CD4-positive, alpha-beta T cell treated with Interferon alpha-2 for 1 hour (primary cell): ENCODE measurements at places on chromosomes 11 and 22.
A peak's percentile ranks its signal among the peaks of the same experiment; 100 is the strongest.

- DNase-seq, result no peak
These were observed 94.3 kb downstream of the CWC15 start for GRCh38 chr11:94879006-94879405.

- no peak for DNase-seq
These were observed 1.3 kb upstream of the SBF2 start for GRCh38 chr11:10295064-10295901.

GRCh38 chr11:73404048-73404447 is 27.8 kb downstream of the RELT start:
- peak; percentile 21 for DNase-seq

DNA sequence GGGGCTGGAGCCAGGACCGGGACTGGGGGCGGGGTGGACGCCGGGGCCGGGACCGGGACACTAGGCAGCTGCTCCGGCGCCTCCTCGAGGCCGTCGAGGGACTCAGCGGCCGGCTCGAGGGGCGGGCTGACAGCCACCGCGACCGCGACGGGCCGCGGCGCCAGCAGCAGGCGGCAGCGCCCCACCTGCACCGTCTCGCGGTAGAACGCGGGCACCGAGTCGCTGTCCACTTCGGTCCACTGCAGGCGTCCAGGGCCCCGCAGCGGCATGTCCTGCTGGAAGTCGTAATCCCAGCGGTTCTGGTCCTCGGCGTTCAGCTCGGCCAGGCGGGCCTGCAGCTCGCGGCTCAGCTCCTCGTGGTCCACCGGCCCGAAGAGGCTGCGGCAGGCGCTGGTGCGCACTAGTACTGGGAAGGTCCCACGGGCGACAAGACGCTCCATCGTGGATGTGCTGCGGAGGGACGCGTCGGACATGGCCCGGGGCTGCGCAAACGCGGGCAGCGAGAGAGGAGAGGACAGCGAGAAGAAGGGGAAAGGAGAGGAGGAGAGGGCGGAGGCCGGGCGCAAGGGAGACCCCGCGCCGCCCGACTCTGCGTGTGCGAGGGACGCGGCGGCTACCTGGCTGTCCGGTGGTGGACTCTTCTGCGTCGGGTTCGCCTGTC is 428 bp downstream of the CDKN1C start:
- peak; percentile 49 for DNase-seq

DNA sequence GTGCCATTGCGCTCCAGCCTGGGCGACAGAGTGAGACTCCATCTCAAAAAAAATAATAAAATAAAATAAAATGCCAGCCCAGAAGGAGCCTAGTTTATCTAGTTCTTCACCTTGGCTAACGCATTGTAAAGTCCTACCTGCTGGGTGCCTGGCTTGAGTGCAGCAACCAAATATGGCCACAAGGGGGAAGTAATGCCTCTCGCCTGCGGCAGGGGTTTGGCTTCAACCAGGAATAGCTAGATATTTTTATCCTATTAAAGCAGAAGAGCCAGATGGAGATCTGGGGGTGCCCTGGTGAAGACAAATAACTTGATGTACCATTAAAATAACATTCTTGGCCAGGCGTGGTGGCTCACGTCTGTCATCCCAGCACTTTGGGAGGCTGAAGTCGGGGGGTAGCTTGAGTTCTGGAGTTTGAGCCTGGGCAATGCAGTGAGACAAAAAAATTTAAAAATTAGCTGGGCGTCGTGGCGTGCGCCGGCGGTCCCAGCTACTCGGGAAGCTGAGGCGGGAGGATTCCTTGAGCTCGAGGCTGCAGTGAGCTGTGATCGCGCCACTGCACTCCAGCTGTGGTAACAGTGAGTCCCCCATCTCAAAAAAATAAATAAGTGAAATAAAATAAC is 20.6 kb upstream of the PLEKHB1 start:
- peak; percentile 66 for DNase-seq

DNA sequence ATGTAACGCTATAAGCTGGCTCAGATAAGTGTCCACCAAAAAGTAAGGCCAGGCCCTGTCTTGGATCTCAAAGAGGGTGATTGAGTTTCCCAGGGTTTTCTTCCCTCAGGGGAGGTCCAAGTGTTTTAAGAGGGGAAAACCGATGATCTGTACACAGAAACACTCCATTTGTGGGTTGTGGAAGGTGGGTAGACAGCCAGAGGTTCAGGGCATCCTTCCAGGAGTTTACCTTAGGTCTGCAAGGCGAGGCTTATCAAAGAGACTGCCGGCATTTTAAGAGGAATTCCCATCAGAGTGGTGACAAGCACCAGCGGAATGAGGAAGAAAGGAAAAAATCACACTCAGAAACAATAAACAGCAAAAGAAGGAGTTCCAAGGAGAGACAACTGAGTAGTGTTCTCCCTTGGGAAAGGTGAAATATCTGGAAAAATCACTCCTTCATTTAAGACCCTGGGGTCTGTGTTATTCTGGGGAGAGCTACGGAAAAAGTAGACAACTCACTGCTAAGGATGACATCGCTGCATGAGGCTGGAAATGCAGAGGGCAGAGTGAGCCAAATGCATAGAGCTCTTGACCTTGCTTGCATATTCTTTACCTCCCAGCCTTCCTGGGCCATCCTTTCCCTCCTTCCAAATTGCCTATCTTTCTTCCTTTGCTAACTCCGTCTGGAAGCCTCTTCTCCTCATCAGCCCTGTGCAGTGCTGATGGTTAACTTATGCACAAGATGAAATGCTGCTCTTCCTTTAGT is 22.1 kb upstream of the MMP7 start:
- no peak for DNase-seq

- no peak for DNase-seq
These were observed 204.6 kb downstream of the BARX2 start for GRCh38 chr11:129580278-129580677.

- DNase-seq, result no peak
These were observed at the start of gene SYT13 for GRCh38 chr11:45285930-45286632. Gene SYT13 (minus strand): TSS chr11:45286341. CDS start chr11:45286207, 134 bp downstream.

DNA sequence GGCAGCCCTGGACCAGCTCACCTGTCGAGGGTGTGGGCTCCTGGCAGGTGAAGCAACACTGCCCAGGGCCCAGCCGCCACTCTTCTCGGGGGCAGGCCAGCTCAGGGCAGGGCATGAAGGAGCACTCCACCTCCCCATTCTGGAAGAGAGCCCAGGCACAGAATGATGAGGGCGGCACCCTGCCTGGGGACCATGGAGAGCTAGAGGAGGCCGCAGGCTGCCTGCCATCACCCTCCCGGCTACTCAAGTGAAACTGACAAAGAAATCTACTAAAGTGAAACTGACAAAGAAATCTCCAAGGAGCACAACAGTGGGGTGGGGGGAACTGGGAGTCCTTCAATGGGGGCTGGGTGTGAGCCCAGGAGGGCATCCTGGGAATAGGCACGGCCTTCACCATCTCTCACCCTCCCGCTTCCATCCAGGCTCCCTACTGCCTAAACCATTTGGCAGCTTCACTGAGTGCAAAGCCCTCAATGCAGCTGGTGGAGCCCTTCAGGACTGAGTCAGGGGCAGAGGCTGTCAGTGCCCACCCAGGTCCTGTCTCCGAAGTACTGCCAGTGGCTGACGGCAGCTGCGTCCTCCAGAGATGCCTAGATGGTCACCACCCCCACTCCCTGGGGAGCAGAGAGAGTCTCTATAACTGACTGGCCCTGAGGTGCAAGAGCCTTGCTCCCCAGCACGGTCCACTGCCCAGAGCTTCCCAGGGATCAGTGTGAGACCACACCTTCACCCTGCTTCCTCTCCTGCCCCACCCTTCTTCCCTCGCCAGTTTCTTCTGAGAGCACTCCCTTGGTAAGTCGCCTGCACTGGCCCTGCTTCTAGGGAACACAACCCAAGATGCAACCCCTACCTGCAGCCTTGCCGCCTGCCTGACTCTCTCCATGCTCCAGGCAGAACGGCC is 21.7 kb downstream of the VWCE start:
- DNase-seq, result no peak

- no peak for DNase-seq
These were observed 14.5 kb downstream of the SAA1 start for GRCh38 chr11:18280438-18281045.

DNA sequence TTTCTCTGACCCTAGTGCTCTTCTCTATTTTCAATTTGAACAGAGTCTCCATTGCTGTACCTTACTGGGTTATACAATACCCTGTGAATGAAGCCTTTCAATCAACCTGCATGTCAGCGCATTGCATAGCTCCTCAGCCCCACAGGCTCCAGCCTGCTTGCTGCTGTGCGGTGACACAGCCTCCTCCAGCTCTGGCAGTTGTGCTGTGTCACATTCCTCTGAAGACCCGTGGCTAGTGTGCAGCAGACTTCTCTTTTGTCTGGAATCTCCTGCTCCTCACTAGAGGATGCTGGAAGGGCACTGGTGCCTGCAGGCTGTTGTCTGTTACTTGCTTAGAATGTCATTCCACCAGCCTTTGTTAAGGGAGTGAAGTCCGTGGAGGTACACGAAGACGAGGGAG is 390.1 kb upstream of the B3GAT1 start:
- no peak for DNase-seq

GRCh38 chr11:5690216-5690615 is 626 bp downstream of the TRIM22 start:
- peak; percentile 50 for DNase-seq

DNA sequence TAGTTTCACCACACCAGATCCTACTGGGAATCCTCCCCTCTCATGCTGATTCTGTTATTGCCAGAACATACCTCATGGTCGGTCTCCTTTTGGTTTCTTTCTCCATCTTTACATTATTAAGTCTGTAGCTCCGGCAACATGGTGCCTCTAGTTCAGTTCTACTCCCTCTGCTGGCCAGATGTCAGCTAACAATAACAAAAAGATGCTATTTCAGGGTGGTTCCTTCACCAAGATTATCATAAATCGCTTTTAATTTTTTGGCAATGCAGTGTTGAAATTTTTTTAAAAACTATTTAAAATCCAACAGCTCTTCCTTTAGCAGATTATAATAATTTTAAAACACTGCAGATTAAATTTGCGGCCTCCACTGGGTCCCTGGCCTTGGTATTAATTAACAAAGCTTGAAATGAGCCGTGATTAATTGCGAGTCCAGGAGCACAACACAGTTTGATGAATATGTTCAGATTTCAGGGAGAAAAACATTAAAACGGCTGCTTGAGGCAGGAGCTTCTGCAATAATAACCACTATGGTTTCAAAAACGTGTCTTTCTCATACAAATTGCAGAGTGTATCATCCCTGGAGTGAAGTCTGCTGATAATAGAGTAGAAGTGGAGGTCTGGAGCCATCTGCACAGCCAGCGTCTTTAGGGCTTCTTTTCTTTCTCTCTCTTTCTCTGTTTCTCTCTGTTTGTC is 492.9 kb upstream of the KIRREL3 start:
- DNase-seq, result no peak

GRCh38 chr22:19554834-19555404 is 30.7 kb upstream of the CLDN5 start:
- no peak for DNase-seq

- no peak for DNase-seq
These were observed 12.7 kb downstream of the DGKZ start for GRCh38 chr11:46359953-46360352.

GRCh38 chr11:75508051-75508561 is 17.6 kb downstream of the GDPD5 start:
- peak; percentile 74 for DNase-seq

GRCh38 chr11:109512249-109512648 is 90.3 kb downstream of the C11orf87 start:
- DNase-seq, result no peak

- no peak for DNase-seq
These were observed 84.9 kb downstream of the CTTN start for GRCh38 chr11:70483077-70483861.

GRCh38 chr11:74417379-74417804 is 19.2 kb upstream of the PGM2L1 start:
- DNase-seq, result peak; percentile 36

DNA sequence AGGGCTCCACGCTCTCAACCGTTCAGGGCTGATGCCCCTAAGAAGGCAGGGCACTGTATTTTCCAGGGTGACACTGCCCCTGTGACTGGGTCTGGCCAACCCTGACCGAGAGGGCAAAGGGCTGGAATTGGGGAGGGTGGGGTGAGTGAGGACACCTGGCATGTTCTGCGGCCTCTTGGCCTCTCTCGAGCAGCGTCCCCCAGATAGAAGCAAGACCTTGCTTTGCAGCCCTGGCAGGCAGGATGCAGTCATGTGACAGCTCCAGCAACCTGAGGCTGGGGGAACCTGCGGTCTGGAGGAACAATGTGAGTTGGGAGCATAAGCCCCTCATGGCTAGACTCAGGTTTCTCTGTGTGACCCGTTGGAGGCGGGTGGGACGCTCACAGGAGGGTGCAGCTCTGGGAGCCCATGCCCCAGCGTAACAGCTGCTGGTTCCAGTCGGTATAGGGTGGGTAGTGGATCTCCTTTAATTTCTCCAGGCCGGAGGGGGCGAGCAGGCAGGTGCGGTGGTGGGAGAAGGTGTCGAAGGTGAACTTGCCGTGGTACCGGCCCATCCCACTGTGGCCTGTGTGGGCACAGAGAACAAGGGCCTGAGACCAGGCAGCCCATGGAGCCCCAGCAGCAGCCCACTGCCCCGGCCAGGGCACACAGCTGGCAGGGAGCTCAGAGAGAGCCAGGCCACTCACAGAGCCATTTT is 11.4 kb downstream of the ALDH3B2 start:
- no peak for DNase-seq

GRCh38 chr22:29147331-29147899 is 58.3 kb upstream of the EMID1 start:
- DNase-seq, result no peak

- no peak for DNase-seq
These were observed at the start of gene KCNQ1 for GRCh38 chr11:2444821-2445745. Gene KCNQ1 (plus strand): TSS chr11:2445008. CDS start chr11:2445099, 91 bp downstream.

GRCh38 chr11:46391578-46392420 is at the start of gene CHRM4:
Gene CHRM4 (minus strand): TSS chr11:46391776. CDS start chr11:46386557, 5,219 bp downstream.
- no peak for DNase-seq

GRCh38 chr11:69828276-69828970 is 9.2 kb upstream of the FGF3 start:
- no peak for DNase-seq

DNA sequence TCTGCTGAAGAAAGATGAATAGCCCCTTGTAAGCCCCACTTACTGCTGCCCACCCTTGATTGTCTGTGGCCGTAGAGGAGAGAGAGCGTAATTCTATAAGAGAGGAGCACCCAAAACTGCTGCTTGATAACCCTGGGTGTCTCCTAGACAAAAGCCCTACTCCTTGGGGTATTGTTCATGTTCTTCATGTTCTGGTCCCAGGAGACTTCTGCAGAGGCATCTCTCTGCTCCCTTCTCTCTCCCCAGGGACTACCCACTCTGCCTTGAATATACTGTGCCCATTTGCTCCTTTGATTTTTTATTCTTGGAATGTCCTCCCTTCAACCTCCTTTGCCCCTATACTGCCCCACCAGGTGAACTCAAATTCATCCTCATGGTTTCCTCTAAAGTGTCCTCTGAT is 417.8 kb upstream of the CADM1 start:
- no peak for DNase-seq

DNA sequence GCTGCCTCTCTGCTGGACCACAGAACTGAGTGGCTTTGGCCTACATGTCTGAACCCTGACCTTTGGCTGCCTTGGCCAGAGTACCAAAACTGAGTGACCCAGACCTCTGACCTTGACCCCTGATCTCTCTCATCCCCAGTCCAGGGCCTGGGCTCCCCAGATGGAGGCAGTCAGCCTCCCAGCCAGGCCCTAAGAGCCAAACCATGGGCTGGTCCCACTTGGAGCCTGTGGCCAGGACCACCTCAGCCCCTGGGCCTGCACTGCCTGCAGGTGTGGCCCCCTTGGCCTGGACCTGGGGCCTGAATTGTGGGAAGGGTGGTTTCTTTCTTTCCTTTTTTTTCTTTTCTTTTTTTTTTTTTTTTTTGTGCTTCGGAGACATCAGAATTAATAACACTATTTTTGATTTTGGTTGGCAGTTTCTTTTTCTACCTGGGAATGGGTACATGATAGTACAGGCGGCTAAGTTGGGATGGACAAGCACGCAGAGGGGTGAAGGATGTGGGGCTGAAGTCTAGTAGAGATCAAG is 806 bp upstream of the SIPA1 start:
- no peak for DNase-seq

GRCh38 chr22:26481694-26482093 is 1.9 kb downstream of the HPS4 start:
- DNase-seq, result no peak
